CD8-positive, alpha-beta T cell (primary cell): ENCODE measurements at places on chromosomes 5 and 9.

DNA sequence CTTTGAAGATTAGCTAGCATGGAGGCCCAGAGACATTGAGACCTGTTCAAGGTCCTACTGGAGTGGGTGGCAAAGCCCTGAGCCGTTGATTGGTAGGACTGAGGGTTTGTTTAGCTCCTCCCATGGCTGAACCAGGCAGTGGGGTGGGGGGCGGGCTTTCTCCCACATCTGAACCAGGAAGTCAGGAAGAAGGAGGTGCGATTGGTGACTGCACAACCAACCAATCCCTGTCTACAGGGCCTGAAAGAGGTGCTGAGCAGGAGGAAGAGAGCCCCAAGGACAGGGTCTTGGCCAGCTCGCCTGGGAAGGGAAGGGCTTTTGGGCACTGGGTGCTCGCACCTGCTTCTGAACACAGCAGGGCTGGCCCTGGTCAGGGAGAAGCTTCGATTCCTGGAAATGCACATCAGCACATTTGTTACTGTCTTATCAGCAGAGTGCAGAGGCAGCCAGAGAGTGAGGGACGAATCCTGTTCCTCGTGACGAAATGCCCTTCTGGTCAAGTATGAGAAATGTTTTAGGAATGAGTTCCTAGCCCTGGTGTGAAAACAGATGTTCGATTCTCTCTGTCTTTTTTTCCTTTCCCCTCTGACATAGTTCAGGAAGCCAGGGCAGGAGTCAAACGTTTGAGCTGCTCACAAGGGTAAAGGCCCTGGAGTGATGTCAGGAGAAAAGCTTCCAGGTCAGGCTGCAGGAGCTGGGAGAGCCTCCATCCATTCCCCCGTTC is 294.8 kb upstream of the KLF4 start:
- DNase-seq: no peak

- DNase-seq: no peak
Observed at GRCh38 chr9:127183814-127184582, 61.6 kb upstream of the ANGPTL2 start.

DNA sequence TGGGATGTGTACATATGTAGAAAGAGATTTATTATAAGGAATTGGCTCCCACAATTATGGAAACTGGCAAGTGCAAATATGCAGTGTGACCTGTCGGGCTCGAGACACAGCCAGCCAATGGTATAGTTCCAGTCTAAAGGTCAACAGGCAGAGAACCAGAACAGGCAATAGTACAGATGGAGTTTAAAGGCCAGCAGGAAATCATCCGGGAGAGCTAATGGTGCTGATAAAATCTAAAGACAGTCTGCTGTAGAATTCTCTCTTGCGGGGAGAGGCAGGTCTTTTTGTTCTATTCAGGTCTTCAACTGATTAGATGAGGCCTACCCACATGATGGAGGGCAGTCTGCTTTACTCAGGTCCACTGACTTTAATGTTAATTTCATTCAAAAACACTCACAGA is 21.8 kb downstream of the ANKRD31 start:
- DNase-seq: no peak

GRCh38 chr5:167998148-167998767 is 293.2 kb upstream of the WWC1 start:
- DNase-seq: no peak

DNA sequence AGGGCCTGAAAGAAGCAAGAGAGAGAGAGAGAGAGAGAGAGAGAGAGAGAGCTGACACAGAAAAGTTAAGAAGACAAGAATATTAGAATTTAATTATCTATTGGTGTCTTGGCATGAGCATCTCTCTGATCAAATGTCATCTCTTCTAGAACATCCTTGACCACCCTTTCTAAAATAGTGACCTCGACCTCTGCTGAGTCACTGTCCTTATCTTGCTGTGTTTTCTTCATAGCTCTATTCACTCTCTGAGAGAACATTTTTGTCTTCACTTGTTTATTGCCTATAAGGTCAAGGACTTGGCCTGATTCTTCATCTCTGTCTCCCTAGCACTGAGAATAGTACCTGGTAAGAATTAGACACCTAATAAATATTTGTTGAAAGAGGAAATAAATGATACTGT is 383.8 kb upstream of the RPS23 start:
- DNase-seq: no peak

GRCh38 chr5:54835647-54836046 is 149.7 kb downstream of the ESM1 start:
- DNase-seq: no peak

DNA sequence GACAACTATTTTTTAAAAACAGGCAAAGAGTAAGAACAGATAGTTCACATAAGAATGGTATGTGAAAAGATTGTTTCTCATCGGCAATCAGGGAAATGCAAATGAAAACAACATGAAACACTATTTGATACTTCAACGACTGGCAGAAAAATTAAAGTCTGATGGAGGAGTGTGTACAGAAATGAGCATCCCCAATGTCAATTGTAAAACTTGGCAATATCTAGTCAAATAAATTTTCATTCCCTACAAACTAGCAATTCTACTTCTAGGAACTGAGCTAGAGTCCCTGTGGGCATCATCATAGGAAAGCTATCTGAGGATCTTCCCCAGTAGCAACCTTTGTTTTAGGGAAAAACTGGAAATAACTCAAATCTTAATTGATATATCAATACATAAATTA is 29.0 kb upstream of the MAP3K1 start:
- DNase-seq: no peak

GRCh38 chr9:132287256-132287760 is 67.5 kb downstream of the SETX start:
- DNase-seq: no peak

DNA sequence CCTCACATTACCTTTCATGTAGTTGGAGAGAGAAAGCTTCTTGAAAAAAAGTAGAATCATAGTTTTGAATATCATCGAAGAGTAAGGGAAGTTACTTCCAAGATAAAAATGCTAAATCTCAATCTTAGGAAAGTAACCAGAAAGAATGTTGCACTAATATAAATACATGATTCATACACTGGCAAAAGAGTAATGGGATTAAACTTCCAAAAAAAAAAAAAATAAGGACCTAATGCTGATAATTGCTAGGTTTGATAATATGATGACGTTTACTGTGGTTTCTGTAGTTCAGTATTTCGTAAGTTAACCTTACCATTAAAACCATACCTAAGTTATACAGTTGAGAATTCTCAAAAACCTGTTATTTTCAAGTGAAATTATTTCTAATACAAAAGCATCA is 573.8 kb upstream of the CDH9 start:
- no peak for DNase-seq

DNA sequence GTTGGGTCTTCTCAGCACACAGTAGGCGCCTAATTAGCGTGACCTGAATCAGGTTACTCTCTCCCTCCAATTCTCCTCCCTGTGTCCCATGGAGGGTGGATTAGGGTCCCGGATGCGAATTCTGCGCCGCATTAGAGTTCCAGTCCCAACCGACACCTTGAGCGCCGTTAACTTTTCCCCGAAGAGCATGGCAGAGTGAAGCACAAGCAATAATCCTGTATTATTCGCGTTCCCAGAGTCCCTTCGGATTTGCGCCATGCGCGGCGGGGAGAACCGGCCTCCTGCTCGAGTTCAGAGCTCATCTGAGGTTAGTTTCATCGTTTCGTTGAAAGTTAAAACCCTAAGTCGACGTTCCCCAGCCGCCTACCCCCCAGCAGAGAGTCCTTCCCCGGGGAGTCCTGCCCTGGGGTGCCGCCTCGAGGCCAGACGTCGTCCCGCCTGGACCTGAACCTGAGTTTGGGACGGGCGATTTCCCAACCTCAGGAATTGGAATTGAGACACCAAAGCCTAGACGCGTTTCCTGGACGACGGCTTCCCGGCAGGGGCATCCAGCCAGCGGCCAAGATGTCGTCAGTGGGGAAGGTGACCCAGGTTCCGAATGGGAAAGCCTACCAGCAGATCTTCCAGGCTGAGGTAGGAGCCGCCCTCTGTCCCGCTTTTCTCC is at the start of gene CCDC180:
Gene CCDC180, plus strand, starts transcription at position 160 of the 664 bp plus-strand sequence. Its CDS starts 405 bp downstream, at position 565.
- DNase-seq: no peak

DNA sequence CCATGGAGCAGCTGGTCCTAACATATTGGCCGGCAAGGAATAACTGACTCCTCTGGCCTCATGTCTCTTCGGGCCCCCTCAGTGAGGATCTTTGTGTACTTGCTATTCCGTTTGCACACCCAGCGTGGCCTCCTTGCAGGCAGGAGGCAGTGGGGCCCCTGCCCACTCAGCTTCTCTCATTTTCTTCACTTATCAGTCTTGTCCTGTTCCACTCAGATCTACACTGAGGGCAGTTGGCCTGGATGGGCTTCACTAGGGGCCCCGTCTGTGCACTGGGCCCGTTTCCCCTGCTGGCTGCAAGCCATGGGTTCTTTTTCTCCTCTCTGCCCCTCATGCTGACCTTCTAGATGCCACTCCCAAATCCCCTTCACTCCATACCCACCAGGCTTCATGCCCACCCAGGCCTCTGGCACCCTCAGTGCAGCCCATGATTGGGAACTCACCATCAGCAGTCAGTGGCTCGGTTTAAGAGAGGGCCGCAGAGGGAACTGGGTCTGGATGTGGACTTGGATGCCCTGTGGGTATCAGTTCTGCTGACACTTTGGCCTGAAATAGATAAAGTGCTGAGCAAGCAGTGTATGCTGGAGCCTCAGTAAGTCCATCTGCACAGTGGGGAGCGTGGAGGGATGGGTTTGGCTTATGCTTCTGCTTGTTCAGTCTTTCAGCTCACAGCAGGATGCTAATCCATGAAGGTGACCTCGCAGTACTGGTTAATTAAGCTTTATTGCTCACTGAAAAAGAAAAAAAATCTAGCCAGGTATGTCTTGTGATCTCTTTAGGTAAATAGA is 57.9 kb downstream of the ERBIN start:
- DNase-seq: no peak
